ENCODE measurements at places on chromosomes 5 and 9. TPM values are rescaled to one million over a fixed set of nuclear protein-coding genes. Genes with fewer than 3 reads are reported as not detected.

The RACK1 gene
- 1,191 TPM for total RNA-seq

The TMEM252 gene
- not detected for total RNA-seq

The DMRT3 gene
- total RNA-seq: 1.2 TPM

- no peak for DNase-seq
Observed at GRCh38 chr9:84557751-84558150, 111.8 kb upstream of the NTRK2 start.

GRCh38 chr5:73946919-73947602, 321.1 kb downstream of the ARHGEF28 start:
- no peak for DNase-seq

The TAF11L5 gene
- not detected for total RNA-seq

The LPAR1 gene
- total RNA-seq: 125 TPM

Data from aorta (tissue), 5 donors.